ENCODE measurements at places on chromosomes 13 and 19. TPM values are rescaled to one million over a fixed set of nuclear protein-coding genes. Genes with fewer than 3 reads are reported as not detected.

KLK15 gene
- not detected for total RNA-seq

- no peak for DNase-seq
Observed at GRCh38 chr19:6587998-6588507, 2.9 kb downstream of the CD70 start.

GRCh38 chr19:5943623-5944022, 29.6 kb downstream of the CAPS start:
- DNase-seq = no peak

LGI4 gene
- 1.7 TPM for total RNA-seq

DNA sequence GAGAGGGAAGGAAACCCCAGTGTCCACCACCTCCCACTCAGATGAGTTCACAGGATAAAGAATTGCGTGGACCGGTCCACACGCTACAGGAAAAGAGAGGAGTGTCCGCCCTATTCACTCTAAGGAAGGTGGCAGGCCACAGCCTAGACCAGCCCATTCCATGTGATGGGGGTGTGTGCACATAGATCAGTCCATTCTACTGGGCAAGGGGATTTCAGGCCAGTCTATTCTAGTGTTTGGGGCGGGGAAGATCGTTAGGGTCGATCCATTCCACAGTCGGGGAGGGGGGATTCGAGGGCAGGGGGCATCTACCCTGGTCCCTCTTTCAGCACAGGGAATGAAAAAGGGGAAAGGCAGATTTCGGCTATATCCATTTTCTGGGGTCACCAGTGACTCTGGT, 7.8 kb downstream of the FIZ1 start:
- no peak for DNase-seq

- peak; percentile 68 for DNase-seq
Observed at GRCh38 chr19:17090583-17090982, 15.0 kb downstream of the MYO9B start.

KRTDAP gene
- total RNA-seq = not detected

DNA sequence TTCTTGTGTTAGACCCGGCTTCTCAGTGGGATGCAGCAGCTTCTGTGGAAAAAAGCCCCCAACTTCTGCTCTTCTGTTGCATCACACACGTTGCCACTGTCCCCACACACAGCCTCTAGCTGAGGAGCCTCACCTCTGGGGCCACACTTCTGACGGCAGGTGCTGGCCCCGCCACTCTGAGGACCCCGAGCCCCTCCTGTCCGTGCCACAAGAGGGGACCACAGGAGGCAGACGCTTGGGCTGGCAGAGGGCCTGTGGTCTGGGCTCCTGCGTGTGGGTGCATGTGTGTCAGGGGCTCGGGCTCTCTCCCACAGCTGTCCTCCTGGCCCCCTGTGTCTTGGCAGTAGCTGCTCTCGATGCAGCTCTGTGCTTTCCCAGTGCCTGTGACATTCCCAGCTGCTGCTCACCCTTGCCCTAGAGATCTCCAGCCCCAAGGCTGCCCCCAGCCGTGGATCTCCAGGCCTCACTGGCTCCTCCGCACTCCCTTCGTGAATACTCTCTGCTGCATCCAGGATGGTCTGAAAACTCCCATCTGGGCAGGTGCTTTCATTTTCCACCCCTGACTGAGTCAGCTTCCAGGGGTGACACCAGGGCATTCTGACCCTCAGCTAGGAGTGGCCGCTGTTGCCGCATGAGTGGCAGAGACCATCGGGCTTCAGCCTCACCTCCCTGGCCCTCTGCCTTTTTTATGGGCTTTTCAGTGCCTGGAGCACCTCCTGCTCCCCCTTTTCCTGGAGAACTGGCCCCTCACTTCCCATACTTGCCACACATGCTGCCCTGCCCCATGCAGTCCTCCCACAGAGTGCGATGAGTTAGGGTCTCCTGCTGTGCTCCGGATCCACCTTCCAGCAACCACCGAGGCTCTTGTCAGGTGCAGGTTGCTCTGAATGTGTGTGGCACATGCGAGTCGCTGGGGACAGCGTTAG, 13.7 kb downstream of the MAU2 start:
- no peak for DNase-seq
